ENCODE measurements at places on chromosomes 7 and 10.

- DNase-seq = no peak
Observed at GRCh38 chr7:5477723-5478531, 54.3 kb upstream of the TNRC18 start.

DNA sequence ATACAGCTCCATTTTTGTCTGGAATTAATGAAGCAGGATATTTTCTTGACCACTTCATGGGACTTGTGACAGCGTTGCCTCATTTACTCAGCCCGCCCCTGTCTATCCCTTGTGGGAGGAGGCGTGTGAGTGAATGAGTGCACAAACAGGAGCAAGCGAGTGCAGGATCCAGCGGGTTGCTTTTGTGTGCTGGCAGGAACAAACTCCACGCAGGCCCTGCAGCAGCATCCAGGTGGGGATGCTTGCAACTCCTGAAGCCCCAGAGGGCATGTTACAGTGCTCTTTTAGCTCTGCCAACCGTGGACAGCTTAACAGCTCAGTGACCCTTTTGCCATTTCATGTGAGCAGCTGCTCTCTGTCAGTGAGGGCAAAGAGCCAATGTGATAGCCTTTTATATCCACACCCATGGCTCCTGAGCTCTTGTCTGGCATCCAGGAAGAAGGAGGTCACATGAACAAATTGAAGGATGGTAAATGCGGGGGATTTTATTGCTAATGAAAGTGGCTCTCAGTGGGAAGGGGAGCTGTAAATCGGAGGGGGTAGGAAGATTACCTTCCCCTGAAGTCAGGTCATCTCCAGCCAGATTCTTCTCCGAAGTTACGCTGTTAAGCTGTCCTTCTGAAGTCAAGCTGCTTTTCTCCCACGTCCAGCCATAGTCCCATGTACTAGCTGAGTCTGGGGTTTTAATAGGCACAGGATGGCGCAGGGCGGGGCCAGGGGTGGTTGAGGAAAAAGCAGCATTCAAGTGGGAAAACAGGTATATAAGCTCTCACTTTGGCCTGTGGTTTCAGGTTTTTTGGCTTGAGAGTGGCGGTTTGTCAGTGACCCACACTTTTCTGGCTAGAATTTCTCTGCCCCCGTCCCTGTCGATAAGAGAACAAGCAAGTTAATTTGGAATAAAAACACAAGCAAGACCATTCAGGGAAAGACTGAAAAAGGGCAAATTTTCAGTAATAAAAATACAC lies 714.7 kb upstream of the MBL2 start:
- no peak for DNase-seq

DNA sequence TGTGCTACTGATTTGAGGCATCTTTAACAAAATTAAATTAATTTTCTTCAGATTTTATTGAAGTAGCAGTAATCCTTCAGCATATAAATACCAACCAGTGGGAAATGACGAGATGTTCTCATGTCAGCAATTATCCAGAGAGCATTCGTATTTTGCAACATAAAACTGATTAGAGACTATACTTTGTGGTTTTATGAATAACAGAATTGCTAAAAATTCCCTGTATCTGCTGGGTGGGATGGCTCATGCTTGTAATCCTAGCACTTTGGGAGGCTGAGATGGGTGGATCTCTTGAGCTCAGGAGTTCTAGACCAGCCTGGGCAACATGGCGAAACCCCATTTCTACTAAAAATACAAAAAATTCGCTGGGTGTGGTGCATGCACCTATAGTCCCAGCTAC lies 56.9 kb downstream of the ATAD1 start:
- no peak for DNase-seq

DNA sequence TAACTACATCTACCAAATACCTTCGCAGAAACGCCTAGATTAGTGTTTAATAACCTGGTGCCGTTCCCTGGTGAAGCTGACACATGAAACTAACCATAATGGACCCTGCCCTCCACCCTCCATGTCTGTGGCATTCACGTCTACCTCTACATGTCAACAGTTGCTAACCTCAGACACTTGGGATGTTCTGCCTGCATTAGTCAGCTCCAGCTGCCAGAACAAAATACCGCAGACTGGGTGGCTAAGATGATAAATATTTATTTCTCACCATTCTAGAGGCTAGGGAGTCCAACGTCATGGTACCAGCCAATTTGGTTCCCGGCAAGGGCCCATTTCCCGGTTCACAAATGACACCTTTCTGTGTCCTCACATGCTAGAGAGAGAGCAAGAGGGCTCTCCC lies 118.5 kb upstream of the CHST15 start:
- no peak for DNase-seq

GRCh38 chr7:80830584-80831285 lies 88.1 kb downstream of the SEMA3C start:
- no peak for DNase-seq

- DNase-seq = no peak
Observed at GRCh38 chr7:31099451-31100444, 47.6 kb downstream of the ADCYAP1R1 start.

GRCh38 chr7:43799605-43800004 lies 41.1 kb downstream of the BLVRA start:
- DNase-seq = no peak

GRCh38 chr7:85664341-85664740 lies 477.5 kb upstream of the SEMA3D start:
- DNase-seq = no peak

DNA sequence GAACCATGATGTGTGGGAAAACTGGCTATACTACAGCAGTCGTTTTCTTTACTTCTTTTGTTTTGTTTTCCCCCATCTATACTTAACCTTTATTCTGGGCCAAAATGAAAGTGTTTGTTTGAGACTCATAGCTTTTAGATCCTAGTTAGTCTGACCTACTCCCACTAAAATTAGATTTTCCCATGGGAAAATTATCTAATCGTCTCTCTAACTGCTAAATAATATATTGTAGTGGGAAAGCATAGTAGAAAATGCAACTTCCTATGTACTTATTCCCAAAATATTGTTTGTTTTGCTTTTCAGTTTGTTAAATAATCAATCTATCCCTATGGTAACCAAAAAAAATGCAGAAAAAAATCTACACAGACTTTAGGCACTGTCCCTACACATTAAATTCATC lies 96.6 kb downstream of the NOC3L start:
- no peak for DNase-seq

- no peak for DNase-seq
Observed at GRCh38 chr10:93593749-93594148, 7.3 kb downstream of the RBP4 start.

- DNase-seq = no peak
Observed at GRCh38 chr7:94355454-94355853, 39.2 kb upstream of the COL1A2 start.

- DNase-seq = no peak
Observed at GRCh38 chr10:80252296-80252887, 37.1 kb downstream of the MAT1A start.

DNA sequence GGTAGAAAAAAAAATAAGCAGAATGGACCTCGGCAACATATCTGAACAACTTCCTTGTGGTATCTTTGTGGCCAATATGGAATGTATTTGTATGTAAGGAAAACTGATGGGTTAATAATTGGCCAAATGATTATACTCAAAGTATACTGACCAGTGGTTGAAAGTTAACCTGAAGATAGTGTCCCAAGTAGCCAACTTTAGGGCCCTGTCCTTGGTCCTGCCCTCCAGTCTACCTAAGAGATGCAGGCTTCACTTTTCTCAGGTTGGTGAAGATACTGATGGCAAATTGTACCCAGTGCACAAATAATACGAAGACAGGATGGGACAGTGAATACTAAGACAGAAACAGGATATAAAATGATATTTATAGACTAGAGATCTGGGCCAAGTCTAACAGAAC lies 109.2 kb downstream of the SORCS3 start:
- no peak for DNase-seq

DNA sequence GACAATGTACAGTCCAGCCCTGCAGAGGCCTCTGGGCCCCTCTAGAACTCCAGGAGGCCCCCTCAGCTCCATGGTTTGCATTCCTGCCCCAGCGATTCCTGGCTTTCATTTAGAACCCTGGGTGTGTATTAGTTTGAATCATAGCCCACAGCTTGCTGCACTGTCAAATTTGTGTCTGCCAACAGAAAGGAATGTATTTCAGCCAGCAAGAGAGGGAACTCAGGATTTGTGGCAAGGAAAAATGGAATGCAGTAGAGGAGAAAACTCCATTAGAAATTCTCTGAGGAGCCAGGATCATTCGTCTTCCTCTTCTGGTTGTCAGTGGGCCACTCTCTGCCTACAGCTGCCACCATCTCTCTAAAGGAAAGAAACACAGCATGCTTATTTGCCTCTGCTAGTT lies 27.9 kb upstream of the WDR11 start:
- DNase-seq = peak; percentile 80

- DNase-seq = no peak
Observed at GRCh38 chr10:4944841-4945240, 18.4 kb upstream of the AKR1C1 start.

DNA sequence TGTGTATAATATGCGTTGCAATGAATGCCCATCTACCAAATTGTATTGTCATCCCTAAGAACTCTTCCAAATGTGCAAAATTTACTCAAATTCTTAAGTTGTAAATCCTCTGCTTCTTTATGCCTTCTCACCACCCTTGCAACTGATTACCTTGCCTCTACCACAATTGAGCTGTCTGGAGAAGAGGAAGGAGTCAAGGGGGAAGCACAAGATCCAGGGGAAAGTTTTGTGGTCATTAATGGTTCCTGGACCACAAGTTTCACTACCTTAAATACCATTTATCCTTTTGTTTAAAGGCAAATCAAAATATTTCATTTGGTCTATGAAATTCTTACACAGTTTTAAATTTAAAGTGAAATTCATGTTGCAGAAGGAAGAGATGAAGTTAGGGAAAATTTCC lies 16.7 kb downstream of the CRPPA start:
- no peak for DNase-seq

DNA sequence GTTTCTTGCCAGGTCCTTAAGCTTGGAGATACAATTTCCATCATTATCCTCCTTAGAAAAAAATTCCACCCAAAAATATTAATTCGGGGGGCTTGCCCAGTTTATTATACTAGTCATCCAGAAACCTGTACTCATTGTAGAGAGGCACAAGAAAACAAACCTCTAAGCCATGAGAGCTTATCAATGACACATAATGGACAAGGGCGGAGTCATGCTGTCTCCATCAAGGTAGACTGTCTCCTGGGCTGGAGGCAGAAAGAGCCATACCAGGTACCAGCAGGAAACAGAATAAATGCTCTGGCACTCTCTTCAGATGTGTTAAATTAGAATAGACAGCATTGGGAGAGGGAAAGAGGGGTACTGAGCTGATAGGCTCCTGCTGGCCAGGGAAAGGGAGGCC lies 69.8 kb upstream of the GSDME start:
- no peak for DNase-seq

DNA sequence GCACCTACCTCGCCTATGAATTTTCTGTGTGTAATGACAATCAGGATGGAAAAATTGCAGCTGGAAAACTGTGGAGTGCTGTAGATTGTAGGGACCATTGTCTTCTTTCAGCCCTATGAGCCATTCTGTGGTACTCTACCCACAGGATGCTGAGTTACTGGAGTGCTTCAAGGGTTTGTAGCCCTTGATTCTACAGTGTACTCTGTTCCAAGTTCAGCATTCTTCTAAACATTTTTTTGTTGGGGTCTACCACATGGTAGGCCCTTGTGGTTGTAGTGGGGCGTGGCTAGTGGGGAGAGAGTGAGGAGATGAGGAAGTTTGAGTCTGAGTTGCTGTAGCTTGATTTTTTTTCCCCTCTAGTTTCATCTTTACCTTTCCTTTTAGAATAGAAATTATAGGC lies 33.5 kb downstream of the REEP3 start:
- no peak for DNase-seq

DNA sequence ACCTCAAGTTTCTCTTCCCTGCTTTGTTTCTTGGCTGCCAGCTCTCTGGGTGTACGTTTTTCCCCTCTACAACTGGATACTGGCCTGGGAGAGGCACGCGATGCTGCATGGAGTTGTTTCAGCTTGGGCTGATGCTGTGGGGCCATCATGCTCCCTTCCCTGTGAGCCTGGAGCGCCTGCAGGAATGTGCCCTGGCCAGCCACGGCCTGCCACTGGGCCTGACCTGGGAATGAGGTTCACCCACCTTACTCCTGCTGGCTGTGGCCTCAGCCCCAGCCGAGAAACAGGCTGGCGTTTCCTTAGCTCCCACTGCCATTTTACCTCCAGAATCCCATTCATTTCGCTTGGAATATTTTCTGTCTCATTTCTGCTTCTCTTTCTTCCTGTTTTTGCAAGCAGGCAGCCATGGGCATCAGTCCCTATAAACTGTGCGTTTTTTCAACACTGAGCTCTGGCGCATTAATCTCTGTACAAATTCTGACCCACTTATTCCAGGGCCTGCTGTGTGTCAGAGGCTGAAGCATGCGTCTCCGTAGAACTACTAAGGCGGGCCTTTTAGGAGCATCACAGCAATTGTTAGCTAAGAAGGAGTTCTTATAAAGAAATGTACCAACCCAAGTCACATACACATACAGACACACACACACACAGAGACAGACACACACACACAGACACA lies 57.9 kb downstream of the GATA3 start:
- DNase-seq = no peak

- no peak for DNase-seq
Observed at GRCh38 chr10:116118847-116119246, 154.2 kb downstream of the GFRA1 start.

DNA sequence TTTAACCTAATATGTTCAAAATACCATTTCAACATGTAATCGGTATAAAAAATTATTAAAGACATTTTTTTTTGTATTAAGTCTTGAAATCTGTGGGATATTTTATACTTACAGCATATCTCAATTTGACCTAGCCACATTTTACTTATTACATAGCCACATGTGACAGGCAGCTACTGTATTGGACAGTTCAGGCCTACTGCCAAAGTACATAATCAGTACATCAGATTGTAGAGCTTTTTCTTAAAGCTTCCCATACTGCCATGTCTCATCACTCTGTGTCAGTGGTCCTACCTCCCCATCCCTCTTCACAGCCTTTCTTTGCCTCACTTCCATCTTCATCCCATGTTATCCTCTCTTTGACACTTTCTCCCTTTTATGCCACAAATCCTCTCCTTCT lies 43.0 kb downstream of the LOXL4 start:
- DNase-seq = no peak

- no peak for DNase-seq
Observed at GRCh38 chr7:21125297-21125696, 302.6 kb upstream of the SP4 start.
